ENCODE measurements at places on chromosomes 3 and 15.

- DNase-seq, result no peak
Measured at GRCh38 chr3:55128225-55128823, 200.5 kb upstream of the LRTM1 start.

- DNase-seq, result no peak
Measured at GRCh38 chr3:161474741-161475140, 21.9 kb upstream of the OTOL1 start.

- no peak for DNase-seq
Measured at GRCh38 chr3:74614107-74614967, at the start of gene CNTN3. Gene CNTN3 (minus strand): TSS chr3:74614659. CDS start chr3:74521112, 93,547 bp downstream.

GRCh38 chr3:21477541-21478288 is 273.3 kb downstream of the ZNF385D start:
- no peak for DNase-seq

GRCh38 chr3:133987948-133988484 is 41.7 kb downstream of the SLCO2A1 start:
- DNase-seq, result no peak

- no peak for DNase-seq
Measured at GRCh38 chr3:52150860-52151259, 3.4 kb downstream of the POC1A start.

DNA sequence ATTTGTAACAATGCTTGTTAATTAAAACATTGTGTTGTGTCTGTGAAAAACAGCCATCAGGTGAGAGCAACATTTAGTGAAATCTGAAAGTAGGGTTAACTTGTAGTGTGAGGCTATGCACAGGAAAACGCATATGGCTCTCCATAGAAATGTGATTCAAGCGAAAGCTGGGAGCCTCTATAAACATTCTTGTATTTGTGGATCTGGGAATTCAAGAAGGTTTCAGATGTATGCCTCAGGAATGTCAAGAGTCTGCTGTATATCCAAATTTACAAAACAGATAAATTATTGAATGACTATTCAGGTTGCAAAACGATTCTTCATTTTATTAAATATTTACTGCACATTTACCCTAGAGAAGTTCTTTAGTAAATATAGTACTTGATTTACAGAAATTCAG is 166.0 kb downstream of the THSD4 start:
- DNase-seq, result no peak

All from KG1 (cell line).